Activated T-helper 2 cell treated with anti-CD3 and anti-CD28 coated beads, Interferon-gamma antibody, Interleukin-2, Interleukin-4, amounts not matched to agents 10 μg/mL and 5 μg/mL and 100 μg/mL, durations not matched to agents 14 hours and 24 hours and 36 hours (primary cell): ENCODE measurements at places on chromosomes 5 and 9.

DNA sequence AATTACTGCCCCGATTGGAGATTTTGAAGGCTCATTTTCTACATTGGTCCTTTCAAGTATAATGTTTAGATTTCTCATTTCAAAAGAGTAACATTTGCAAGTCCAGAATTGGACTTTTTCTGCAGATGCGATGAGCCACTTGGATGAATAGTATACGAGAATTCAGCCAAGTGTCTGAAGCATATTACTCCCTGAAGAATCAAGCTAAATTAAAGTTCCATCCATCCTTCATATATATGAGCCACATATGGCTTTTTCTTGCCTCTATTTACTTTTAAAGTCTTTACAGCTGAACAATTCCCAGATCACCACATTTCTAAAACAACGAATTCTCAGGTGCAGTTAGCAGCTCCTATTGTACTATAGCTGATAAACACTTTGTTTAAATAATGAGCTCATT lies 288.7 kb downstream of the CEMIP2 start:
- no peak for DNase-seq
- no peaks in the 10 kb centered on the region for H3K27me3 ChIP-seq
- no peak overlapping the region for H3K4me3 ChIP-seq
- no peaks in the 10 kb centered on the region for H3K36me3 ChIP-seq

GRCh38 chr9:2939368-2939767 lies 95.5 kb upstream of the PUM3 start:
- H3K4me1 ChIP-seq, result no peaks in the 10 kb centered on the region
- H3K27ac ChIP-seq, result no peak overlapping the region
- H3K27me3 ChIP-seq, result peaks cover 6% of the 10 kb centered on the region
- H3K36me3 ChIP-seq, result no peaks in the 10 kb centered on the region

- H3K27ac ChIP-seq, result no peak overlapping the region
- no peaks in the 10 kb centered on the region for H3K36me3 ChIP-seq
- H3K4me3 ChIP-seq, result no peak overlapping the region
- no peak for DNase-seq
- H3K4me1 ChIP-seq, result no peaks in the 10 kb centered on the region
Measured at GRCh38 chr5:133520062-133520461, 92.3 kb downstream of the FSTL4 start.

GRCh38 chr5:180815293-180815917 lies 12.8 kb upstream of the MGAT1 start:
- DNase-seq, result no peak
- H3K27me3 ChIP-seq, result no peaks in the 10 kb centered on the region
- peaks cover 46% of the 10 kb centered on the region for H3K4me1 ChIP-seq
- no peak overlapping the region for H3K4me3 ChIP-seq
- no peak overlapping the region for H3K27ac ChIP-seq

DNA sequence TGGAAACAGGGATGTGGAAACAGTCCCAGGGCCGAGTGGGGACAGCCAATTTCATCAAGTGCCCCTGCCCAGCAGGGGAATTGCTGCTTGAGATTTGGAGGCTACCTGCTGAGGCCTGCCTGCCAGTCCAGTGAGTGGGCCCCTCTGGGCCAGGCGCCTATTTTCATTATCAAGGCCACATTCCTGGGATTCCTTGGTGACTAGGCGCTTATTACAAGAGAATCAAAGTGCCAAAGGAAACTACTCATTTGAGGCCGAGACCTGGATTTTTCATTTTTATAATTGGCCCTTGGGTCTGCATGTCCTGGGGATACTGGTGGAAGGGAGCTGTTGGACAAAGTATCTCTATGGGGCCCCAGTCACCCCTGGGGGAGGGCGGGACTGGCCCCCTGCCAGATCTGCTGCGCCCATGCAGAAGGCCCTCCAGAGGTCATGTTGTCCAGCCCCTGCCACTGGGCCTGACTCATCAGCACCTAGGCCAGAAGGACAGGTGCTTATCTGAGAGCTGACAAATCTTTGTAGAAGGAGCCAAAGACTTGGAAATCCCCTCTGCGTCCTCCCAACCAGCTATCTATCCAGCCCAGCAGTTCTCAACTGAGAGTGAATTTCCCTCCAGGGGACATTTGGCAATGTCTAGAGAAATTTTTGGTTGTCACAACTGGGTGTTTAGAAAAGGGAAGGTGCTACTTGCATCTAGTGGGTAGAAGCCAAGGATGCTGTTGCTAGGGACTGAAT lies 45.6 kb downstream of the FOXI1 start:
- no peaks in the 10 kb centered on the region for H3K27me3 ChIP-seq
- H3K4me3 ChIP-seq, result no peak overlapping the region
- no peaks in the 10 kb centered on the region for H3K36me3 ChIP-seq

GRCh38 chr9:136312436-136312835 lies 8.5 kb upstream of the CCDC187 start:
- H3K36me3 ChIP-seq, result peaks cover 4% of the 10 kb centered on the region
- H3K27ac ChIP-seq, result no peak overlapping the region
- no peak overlapping the region for H3K4me3 ChIP-seq
- no peaks in the 10 kb centered on the region for H3K27me3 ChIP-seq
- H3K4me1 ChIP-seq, result no peaks in the 10 kb centered on the region

DNA sequence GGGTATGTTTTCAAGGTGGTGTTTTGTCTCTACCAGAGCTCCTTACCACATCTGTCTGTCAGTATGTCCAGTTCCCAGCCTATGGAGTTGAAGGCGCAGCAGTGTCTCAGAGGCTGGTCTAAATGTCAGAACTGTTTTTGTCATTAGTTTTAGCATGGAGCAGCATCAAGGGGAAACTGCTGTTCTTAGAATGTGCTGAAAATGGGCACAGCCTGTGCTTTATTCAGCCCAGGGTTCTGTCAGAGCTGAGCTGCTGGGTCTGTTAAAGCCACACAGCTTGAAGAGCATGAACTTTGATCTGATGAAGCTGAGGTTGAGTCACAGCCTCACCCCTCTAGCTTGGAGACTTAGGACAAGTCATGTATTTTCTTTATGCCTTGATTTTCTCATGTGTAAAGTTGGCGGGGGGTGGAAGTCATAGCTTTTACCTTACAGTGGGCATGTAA lies 71.9 kb downstream of the RALGPS1 start:
- H3K27ac ChIP-seq, result peak overlapping the region; percentile 67
- H3K36me3 ChIP-seq, result peaks cover 9% of the 10 kb centered on the region
- no peak for DNase-seq
- peak overlapping the region; percentile 49 for H3K4me3 ChIP-seq
- peaks cover 69% of the 10 kb centered on the region for H3K27me3 ChIP-seq
- peaks cover 40% of the 10 kb centered on the region for H3K4me1 ChIP-seq

DNA sequence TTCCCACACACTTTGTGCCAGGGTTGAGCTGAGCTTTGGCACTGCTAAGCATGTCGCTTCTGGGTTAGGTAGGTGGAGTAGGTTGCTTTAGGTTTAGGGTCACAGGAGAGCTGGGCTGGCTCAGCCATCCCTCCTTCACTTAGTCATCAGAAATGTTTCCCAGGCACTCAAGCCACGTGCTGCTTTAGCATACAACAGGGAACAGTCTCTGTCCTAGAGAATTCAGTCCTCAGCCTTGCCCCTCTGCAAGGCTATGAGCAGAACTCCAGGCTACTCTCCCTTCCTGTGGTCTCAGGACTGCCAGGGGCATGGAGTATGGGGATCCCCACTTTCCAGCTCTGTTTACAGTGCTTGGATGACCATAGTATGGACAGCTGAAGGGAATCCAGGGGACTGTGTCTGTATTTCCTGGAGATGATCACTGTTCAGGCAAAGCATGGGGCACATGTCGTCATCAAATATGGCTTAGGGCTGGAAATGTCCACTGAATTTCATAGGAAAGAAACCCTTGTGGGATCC lies 7.5 kb upstream of the ANKRD33B start:
- no peaks in the 10 kb centered on the region for H3K36me3 ChIP-seq
- DNase-seq, result no peak
- H3K27me3 ChIP-seq, result peaks cover 39% of the 10 kb centered on the region

GRCh38 chr5:8057769-8058168 lies 188.8 kb downstream of the MTRR start:
- no peaks in the 10 kb centered on the region for H3K27me3 ChIP-seq
- H3K27ac ChIP-seq, result no peak overlapping the region
- no peak overlapping the region for H3K4me3 ChIP-seq
- no peaks in the 10 kb centered on the region for H3K4me1 ChIP-seq
- no peak for DNase-seq

DNA sequence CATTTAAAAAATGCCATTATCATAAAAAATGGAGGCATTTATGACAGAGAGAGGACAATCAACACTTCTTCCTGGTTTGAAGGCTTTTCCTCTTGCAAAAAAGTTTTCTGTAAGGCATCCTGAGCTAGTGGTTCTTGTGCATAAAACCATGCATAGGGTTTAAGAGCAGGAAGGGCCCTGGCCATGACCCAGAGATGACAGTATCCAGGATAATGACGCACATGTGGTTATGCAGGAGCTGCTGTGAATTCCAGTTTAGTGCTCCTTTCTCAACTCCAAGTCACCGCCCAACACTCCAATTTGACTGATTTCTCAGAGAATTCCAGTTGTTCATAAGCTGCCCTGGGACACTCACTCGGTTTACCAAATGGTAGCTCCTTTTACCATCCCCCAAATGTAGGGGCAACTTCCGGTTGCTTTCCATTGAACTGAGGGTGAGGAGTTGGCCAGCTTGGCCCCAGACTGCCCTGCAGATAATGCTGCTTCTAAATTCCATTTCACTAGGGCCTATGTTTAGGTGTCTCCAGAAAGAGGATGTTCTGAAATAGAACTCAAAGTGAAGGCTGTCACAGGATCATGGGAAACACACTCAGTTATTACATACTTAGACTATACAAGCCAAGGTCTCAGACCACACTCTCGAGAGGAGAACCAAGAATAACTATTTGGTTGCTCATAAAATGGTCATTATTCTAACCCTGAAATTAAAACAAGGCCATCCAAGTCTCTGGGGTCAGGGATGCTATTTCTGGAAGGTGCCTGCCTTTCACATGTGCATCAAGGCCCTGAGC lies 179.1 kb downstream of the SLIT3 start:
- H3K27ac ChIP-seq, result no peak overlapping the region
- H3K36me3 ChIP-seq, result no peaks in the 10 kb centered on the region
- DNase-seq, result no peak

- no peak overlapping the region for H3K27ac ChIP-seq
- H3K27me3 ChIP-seq, result no peaks in the 10 kb centered on the region
- H3K4me3 ChIP-seq, result no peak overlapping the region
- peaks cover 3% of the 10 kb centered on the region for H3K4me1 ChIP-seq
Measured at GRCh38 chr9:111759762-111760639, 34.7 kb downstream of the SHOC1 start.
